ENCODE measurements at places on chromosomes 13 and 19.

- no peak for DNase-seq
Measured at GRCh38 chr13:110716247-110716515, 2.7 kb downstream of the ING1 start.

- DNase-seq = no peak
Measured at GRCh38 chr19:40523322-40524047, 53.2 kb upstream of the SHKBP1 start.

DNA sequence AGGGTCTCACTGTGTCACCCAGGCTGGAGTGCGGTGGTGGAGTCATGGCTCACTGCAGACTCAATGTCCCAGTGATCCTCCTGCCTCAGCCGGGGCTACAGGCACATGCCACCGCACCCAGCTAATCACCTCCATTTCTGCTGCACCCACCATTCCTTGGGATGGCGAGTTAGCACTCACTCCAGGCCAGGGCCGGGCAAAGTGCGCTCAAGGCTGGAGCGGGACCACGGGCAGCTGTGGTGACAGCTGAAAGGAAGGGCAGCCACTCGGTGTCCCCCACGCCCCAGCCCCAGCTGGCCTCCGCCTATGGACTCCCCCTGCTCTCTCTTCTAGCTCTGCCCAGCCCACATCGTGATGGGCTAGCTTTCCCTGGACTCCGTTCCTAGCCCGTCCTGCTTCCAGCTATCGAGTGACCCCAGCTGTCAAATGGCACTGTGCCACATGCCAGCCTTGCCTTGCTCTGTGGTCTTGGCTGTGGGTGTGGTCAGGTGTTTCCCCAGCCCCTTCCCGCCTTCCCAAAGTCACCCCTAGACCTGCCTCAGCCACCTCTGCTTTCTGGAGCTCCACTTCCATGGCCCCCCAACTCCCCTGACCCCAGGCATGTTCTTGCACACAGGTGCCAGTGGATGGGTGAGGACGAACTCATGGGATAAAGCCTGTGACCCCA is 4.1 kb downstream of the MICOS13 start:
- DNase-seq = no peak

DNA sequence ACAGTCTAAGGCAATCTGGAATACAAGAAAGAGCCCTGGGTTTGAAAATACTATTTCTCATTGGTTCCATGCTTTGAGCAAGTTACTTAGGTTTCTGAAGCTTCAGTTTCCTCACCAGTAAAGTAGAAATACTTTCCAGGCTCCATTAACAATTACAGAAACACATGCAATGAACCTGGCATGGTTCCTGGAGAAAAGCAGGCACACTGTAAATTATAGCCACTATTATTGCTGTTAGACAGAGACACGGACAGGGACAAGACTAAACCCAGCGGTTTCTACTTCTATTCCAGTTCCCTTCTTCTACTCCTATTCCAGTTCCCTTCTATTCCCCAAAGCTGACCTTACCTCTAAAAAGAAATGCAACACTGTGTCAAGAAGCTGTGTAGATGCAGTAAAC is 41.2 kb downstream of the MIPEP start:
- no peak for DNase-seq

GRCh38 chr13:113140677-113141600 is 17.5 kb upstream of the PROZ start:
- no peak for DNase-seq

DNA sequence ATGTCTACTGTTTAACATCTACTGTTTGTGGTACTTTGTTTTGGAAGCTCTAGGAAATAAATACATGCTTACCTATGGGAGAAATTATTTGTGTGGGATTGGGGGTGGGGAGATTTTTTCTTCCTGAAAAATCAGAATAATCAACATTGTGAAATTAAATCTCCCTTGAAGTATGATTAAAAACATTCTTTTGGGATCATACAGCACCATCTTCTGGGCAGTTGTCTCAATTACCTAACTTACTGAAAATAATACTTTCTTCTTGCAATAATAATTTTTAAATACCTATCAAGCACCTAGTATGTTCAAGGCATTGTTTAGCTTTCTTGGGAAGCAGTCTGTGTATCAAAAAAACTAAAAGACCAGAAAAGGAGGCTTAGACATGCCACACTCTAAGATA is 576.5 kb upstream of the ARGLU1 start:
- DNase-seq = no peak

DNA sequence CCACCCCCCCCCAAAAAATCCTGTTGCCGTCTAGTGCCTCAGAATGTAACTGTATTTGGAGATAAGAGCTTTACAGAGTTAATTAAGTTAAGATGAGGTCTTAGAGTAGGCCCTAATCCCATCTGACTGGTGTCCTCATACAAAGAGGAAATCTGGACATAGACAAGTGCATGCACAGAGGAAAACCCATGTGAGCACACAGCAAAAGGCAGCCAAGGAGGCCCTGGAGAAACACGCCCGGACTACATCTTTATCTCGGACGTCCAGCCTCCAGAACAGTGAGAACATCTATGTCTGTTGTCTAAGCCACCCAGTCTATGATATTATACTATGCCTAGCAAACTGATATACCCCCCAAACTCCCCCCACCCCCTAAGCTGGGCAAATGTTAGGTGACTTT is 193.8 kb downstream of the KATNAL1 start:
- DNase-seq = no peak

DNA sequence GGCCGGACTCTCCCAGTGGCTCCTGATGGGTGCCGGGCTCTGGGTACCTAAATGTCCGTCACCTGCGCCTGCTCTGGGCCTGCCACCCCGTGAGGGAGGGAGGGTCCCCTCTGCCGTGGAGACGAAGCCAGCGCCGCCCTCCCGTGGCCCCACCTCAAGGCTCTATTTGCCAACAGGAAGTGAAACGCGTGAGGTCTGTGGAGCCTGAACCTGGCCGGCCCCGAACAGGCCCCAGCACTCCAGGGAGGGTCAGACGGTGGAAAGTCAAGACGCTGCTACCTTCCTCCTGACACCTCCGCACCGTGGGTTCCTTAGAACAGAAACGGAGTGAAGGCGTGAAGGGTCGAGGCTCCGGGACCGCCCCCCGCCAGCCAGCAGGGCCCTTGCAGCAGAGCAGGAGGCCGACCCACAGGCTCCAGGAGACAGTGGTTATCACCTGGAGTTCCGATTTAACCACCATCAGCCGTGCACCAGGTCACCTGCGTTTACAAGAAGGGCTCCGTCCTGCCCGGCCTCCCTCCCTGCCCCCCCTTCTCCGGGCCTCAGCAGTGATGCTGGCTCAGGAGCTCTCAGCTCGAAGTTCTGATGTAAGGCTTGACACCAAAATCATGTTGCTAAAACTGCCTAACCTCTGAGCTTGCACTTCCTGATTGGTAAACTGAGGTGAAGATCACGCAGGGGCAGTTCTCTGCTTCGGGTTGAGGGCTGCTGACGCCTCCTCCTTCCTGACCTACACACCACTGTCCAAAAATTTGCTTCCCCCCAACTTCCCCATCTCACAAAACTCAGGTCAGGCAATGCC is 50.9 kb upstream of the C13orf46 start:
- no peak for DNase-seq

DNA sequence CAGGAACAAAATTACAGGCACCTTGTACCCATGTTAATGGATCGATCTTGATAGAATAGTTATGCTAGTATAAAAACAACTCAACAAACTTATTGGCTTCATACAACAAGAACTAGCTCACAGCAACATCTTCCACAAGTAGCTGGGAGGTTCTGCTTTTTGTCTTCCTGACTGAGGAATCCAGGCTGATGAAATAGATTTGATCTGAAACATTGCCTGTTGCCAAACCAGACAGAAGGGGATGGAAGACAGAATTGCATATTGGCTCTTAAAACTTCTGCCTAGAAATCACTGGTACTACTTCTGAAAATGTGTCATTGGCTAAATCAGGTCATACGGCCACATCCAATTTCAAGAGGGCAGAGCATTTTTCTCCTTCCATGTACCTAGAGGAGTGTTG is 267.3 kb downstream of the RFC3 start:
- no peak for DNase-seq

DNA sequence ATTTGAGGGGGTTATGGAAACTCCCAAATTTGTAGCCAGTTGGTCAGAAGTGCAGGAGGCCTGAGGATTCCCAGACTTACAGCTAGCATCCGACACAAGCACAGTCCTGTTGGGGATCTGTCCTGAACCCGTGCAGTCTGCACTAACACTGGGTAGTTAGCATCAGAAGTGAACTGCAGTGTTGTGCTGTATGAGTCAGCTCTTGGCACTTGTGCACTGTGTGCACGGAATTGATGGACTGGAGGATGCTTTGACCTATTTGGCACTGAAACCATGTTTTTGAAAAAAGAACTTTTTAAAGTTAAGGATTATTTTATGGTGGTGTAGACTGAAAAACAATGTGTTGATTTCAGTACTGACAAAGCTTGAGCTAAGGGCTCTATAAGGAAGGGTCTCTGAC is 279.0 kb downstream of the NHLRC3 start:
- no peak for DNase-seq
